Right ventricle myocardium inferior (tissue), 1 donor: ENCODE measurements at places on chromosomes 13 and 19.

- DNase-seq: no peak
These were observed 273.4 kb downstream of the GPC6 start for GRCh38 chr13:93499991-93500390.

DNA sequence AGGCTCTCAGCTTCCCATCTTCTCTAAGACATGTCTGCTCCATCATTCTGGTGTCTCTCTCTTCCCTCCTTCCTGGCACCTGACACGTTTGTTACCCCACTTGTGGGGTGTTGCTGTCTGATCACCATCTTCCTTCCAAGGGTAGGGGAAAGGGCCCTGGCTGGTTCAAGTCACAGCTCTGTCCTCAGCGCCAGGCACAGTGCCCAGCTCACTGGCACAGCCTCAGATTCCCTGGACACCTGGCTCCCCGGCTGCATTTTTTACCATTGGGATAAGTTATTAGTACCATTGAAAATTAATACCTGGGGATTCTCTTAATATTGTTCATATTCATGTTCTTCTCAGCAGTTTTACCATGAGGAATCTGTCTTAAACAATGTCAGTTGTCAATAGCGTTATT is 50.8 kb upstream of the LDLR start:
- DNase-seq: no peak

DNA sequence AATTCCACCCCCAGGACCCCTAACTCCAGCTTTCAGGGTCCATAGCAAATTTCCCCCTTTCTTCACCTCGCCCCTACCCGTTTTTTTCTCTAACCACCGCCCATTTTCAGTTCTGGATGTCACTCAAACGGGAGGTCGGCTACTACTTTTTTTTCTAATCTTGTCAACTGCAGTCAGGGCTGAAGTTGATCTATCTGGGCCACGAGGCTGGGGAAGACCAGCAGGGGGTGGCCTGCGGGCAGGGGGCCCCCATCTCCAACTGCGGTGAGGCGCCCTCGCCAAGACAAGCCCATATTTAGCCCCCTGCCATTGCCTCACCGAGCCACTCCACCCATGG is 748 bp downstream of the LHFPL6 start:
- no peak for DNase-seq

GRCh38 chr19:34241513-34242337 is 12.6 kb upstream of the GARRE1 start:
- no peak for DNase-seq

- DNase-seq: no peak
These were observed 13.7 kb upstream of the ZNF492 start for GRCh38 chr19:22620401-22620800.

- no peak for DNase-seq
These were observed 87.6 kb downstream of the MUC16 start for GRCh38 chr19:8922591-8922990.

DNA sequence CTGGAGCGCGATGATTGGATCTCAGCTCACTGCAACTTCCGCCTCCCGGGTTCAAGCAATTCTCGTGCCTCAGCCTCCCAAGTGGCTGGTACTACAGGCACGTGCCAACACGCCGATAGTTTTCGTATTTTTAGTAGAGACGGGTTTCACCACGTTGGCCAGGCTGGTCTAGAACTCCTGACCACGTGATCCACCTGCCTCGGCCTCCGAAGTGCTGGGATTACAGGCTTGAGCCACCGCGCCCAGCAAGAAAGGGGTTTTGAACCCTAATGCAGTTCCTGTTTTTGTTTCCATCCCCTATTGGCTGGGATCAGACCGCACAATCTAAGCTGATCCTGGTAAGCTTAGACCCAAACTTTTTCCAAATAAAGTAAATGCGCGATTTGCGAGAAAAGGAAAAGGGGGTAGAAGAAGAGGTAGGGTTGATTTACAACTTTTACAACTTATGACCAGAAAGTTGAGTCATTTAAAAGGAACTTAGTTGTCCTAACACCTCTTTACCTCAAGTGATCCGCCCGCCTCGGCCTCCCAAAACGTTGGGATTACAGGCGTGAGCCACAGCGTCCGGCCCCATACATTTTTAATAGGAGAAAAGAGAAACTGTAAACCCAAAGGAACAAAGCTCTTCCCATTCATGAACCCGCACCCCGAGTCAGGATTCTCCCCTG is 764 bp downstream of the ZNF626 start:
- no peak for DNase-seq

GRCh38 chr19:768424-768823 is 17.5 kb downstream of the MISP start:
- DNase-seq: peak; percentile 13

DNA sequence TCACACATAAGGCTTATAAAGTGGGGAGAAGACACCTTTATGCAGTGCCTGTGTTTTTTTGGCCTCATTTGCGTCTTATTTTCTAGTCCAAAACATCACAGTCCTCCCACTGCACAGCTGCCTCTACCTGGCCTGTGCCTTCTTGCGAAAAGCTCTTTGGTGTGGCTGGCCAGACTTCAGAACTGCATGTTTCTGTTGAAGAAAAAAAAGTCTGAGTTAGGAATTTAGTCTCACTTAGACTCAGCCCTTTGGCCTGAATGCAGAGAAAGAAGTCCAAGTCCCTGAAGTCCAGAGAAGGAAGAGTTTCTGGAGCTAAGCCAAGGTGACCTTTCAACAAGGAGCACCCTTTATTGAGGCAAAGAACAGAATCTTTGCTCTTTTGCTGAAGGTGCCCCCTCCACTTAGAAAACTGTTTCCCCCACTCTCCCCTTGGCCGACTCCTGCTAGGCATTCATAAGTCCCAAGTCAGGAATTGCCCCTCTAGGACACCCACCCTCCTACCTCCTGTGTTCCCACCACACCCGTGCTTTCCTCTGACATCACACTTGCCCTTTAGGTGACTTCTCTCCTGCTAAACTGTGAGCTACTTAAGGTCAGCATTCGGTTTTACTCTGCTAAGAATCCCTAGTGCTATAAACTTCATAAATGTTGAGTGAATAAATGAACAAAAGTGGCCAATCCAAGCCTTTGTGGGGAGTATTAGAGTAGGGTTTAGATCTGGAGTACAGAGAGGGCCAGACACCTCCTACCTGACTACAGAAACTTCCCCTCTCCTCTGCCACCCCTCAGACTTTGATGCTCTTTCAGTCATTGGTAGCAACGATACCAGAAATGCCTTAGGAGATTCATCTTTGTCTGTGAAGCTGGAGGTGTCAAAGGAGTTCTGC is 226.8 kb downstream of the LACC1 start:
- no peak for DNase-seq

- no peak for DNase-seq
These were observed 244.0 kb upstream of the RXFP2 start for GRCh38 chr13:31495336-31495735.

DNA sequence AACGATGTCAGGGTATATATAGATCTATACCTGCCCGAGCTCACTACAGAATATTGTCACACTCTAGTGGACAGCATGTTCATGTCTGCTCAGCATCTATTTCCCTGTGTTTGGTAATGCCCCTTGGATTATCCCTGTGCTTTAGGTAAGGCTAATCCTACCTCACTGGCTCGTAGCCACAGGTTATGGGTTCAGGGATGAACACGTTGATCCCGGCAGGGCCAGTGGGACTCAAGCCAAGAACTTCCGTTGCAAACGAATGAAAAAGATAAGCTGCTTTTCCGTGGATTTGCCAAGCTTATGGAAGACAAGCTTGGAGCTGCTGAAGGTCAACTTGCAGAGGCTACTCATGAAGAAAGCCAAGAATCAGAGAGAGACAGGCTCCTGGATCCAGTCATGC is 400.0 kb upstream of the TSHZ3 start:
- no peak for DNase-seq

- no peak for DNase-seq
These were observed 16.8 kb downstream of the MBD3L2B start for GRCh38 chr19:7004313-7004931.

GRCh38 chr13:113209759-113210421 is 477 bp downstream of the CUL4A start:
- DNase-seq: peak; percentile 78

GRCh38 chr19:1226227-1226518 is 11.6 kb downstream of the CBARP start:
- DNase-seq: no peak

DNA sequence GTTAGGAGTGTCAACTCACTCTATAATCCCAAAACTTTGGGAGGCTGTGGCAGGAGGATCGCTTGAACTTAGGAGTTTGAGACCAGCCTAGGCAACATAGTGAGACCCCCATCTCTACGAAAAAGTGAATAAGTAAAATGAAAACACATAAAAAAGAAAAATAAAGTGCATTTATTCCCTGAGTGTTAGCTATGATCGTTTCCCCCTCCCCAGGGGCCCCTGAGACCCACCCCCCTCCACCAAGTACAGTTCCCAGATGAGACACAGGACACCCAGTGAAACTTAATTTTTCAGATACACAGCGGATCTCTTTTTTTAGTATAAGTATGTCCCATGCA is 28.6 kb upstream of the NANOS3 start:
- no peak for DNase-seq

DNA sequence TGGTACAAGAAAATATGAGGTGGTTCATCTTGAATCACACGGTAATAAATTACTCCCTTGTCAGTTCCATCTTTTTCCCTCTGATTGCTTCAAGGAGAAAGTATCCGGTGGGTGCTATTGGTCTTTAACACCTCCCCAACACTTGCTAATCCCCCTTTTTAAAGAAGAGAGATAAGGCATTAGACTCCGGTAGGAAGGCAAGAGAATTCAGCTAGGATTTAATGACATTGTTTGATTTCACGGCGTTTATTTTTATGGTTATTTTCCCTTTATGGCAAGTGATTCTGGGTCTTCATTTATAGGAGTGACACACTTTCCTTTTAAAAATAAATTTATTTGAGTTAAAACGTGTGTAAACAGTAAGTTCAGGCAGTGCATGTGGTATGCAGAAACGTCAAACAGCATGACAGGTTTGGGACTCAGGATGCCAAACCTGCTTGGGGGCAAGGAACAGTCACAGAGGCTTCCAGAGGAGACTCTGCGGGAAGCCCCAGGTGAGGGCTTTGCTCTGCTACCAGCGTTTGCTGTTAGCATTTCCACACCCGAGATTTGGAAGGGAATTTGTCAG is 36.5 kb downstream of the TSHZ3 start:
- DNase-seq: no peak

GRCh38 chr13:58804832-58805231 is 1173.3 kb downstream of the PCDH17 start:
- no peak for DNase-seq

GRCh38 chr19:36009220-36009619 is 607 bp upstream of the SYNE4 start:
- DNase-seq: peak; percentile 86

GRCh38 chr13:96794669-96795068 is 199.6 kb downstream of the OXGR1 start:
- DNase-seq: no peak
